ENCODE measurements at places on chromosomes 3 and 15.
A peak's percentile ranks its signal among the peaks of the same experiment; 100 is the strongest.

GRCh38 chr3:127899766-127900165 lies 15.3 kb upstream of the KBTBD12 start:
- no peak for DNase-seq

DNA sequence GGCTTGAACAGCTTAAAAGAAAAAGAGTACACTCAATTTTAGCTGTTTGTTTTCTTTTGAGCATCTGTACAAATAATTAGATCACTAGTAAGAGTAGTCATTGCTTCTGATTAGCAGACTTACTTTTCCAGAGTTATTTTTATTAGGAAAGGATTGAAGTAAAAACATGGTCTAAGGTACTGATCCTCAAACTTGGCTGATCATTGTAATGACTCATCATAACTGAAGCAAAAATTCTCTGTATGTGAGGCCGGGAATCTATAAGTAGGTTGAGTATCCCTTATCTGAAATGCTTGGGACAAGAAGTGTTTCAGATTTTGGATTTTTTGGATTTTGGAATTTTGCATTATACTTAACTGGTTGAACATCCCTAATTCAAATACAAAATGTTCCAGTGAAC lies 12.4 kb downstream of the NMD3 start:
- DNase-seq: no peak

- no peak for DNase-seq
Measured at GRCh38 chr15:50066202-50066601, 52.8 kb downstream of the ATP8B4 start.

GRCh38 chr3:2303566-2303965 lies 204.9 kb downstream of the CNTN4 start:
- peak; percentile 32 for DNase-seq

DNA sequence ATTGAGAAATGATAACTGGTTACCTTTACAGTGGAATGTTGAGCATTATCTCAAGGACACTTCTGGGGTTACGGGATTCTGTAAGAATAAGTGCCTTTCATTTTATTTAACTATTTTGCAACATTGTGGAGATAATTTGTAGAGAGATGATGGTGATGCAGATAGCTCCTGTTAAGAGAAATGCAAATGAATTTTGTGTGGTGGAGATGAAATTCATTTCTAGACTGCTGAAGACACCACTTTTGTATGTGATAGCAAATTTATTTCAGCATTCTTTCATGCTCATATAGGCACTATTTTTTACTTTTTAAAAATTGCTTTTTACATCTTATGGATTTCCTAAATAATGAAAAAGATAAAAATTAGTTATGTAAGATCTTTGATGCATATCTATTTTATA lies 463.3 kb upstream of the CBLB start:
- no peak for DNase-seq

DNA sequence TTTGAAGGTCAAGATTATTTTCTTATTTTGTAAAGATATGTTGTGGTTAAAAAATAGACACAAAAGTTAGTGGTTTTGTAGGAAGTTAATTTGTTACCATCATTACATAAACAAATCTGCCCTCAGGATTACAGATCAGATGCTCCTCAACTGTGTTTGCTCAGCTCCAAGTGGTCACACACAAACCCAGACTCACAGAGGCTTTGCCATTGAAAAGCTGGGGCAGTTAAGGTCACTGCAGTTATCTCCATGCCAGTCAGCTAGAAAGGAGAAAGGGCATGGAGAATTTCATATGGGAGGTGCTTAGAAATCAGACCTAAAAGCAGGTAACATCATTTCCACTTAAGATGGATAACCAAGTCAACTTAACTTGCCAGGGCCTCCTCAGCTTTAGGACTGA lies 825.7 kb upstream of the GBE1 start:
- DNase-seq: no peak

- DNase-seq: peak; percentile 21
Measured at GRCh38 chr3:160049565-160049964, 60.9 kb downstream of the IL12A start.

DNA sequence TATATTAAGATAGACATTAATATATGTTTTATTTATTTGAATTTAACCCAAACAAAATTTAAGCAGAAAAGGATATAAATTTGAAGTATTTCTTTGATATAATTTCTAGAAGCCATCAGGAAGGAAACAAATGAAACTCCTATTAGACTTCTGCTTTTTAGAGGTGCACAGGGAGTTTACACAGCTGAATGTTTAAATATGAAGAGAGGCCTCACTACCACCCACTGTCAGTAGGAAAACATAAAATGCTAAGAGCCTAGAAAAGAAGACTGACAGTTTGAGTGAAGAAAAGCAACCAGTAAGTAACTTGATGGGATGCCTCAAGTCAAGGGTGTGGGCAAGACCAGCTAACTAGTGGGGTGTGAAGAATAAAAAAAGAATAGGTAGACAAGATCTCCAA lies 19.7 kb downstream of the PLSCR2 start:
- no peak for DNase-seq

DNA sequence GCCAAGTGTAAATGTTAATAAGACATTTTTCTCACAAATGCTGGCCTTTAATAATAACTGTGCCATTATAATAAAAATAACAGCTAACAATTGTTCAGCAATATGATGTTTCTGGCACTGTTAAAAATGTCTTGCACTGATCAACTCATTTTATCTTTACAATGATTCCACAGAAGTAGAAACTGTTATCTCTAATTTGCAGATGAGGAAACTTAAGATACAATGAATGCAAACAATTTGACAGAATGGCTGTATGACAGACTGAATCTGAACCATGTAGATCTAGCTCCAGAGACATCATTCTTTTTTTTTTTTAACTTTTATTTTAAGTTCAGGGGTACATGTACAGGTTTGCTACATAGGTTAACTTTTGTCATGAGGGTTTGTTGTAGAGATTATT lies 755.0 kb downstream of the TBL1XR1 start:
- no peak for DNase-seq

- no peak for DNase-seq
Measured at GRCh38 chr3:24145481-24145880, 200.4 kb downstream of the NR1D2 start.

- DNase-seq: peak; percentile 57
Measured at GRCh38 chr15:40843885-40844695, at the start of gene SPINT1. SPINT1 (plus strand) TSS chr15:40844048; CDS start chr15:40844555, 507 bp downstream.

- no peak for DNase-seq
Measured at GRCh38 chr15:25541228-25541627, 102.4 kb upstream of the UBE3A start.

DNA sequence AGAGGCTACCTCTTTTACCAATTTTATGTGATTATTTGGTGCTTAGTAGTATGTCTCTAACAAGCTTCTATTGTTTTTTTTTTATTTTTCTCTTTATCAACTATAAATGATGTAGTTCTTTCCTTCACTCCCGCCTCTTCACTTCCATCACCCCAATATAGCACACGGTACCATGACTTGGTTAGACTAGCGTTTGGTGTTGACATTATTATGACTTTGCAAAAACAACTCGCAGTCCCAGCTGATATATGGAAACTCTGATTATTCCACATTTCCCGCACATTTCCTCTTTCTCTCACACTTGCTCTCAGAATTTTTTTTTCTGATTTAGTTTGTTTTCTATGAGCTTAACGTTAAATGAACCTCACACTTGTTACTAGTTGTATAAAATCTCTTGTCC lies 162.2 kb downstream of the GREM1 start:
- no peak for DNase-seq

DNA sequence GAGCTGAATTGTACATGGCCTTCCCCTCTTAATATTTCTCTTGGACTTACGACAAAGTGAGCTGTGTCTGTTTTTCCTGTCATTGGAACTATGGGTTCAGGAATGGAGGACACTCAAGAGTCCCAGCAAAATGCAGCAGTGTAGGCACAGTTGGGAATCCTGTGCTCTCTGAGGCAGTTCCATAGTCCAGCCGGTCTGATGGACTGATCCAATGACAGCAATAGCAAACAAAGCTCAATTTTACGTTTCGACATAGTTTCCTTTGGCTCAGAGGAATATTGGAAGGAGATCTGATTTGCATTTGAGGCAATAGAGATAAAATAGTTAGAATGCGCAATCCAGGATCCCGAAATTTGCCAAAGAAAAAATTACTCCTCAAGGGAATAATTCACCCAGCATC lies 276.9 kb upstream of the CNTN3 start:
- DNase-seq: no peak

DNA sequence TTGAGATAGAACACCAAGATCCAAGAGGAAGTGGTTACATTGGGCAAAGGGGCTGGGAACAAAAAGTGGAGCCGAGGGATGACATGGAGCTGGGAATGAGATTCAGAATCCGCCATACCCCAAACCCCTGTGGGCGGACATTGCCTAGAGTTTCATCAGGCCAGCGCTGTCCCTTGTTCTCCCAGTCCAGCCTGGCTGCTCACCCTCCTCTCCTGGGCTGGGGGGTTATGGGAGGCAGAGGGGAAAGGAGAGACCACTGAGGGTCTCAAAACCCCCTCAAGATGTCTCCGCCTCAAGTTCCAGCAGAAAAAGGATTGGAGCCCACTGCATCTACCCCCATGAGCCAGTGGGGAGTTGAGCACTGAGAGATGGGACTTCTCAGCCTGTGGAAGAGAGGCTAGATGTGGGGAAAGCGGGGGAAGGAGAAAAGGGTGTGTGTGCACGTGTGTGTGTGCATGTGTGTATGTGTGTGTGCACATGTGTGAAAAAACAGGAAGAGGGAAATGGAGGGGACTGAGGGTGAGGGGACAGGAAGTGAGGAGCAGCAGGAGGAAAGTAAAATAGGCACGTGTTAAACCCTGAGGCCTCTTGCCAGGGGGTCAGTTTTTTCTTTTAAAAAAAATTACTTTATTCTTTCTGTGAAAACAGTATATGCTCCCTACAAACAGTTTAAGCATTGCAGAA lies 14.3 kb downstream of the GRM2 start:
- DNase-seq: no peak

DNA sequence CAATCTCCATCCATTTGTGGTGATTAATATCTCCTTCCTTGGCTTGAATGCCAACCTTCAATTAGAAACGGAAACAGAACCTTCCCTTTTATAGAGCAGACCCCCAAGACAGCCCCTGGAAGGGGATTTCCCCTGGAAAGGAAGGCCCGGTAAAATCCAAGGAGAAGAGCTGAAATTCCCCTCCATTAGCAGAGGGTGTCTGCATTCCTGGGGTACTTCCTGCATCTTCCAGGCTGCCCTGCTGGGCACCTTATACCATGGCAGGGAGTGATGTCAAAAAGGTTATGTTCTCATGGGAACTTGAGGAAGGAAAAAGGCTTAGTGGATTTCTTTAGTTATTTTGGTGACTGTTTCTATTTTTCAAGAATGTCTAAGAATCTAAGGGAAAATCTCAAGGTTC lies 116.7 kb upstream of the NEO1 start:
- DNase-seq: no peak

DNA sequence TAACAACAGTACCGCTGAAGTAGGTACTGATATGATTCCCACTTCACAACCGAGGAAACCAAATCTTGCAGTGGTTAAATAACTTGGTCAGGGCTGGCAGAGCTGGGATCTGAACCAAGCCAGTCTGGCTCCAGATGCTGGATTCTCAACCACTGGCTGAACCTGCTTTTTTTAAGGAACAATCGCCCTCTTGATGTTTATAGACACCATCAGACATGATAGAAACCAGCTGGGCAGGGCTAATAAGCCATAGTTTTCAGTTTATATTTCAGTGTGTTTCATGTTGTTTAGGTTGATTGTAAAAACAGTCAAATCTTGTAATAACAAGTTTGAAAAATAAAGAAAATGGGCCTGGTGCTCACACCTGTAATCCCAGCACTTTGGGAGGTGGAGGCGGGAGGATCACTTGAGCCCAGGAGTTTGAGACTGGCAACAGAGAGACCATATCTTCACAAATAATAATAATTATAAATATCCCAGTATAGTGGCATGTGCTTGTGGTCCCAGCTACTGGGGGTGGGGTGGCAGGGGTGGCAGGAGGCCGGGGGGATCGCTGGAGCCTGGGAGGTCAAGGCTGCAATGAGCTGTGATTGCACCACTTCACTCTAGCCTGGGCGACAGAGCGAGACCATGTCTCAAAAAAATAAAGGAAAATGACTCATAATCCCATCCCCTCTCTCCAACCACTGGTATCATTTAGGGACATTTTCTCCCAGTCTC lies 36.7 kb downstream of the XYLB start:
- no peak for DNase-seq

DNA sequence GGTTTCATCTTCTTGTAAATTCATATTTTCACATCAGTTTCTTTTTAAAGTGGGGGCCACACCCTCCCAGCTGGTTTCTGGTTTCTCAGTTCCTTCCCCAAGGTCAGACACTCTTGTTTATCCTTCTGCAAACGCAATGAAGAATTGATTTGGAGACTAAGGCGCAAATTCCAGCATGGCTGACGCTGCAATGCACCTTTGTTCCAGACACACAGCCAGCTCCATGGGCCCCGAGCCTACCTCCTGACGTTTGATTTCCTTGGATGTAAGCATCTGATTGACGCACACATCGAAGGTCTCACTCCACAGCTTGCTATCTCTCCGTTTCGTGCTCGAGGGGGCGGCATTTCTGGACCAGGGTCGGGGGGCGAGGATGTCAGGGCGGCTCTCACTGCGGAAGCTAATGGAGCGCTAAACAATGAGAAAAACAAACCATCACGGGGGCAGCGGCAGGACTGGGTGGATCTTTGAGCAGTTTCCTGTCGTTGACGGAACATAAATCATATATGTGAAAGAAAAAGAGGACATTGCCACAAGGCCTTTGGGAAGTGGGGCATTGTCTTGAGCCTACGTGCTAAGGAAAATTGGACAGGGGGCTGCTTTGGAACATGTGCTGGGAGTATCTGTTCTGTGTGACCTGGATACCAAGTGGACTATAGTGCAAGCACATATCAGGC lies 46.9 kb downstream of the ARHGEF3 start:
- no peak for DNase-seq

GRCh38 chr3:153573481-153573880 lies 411.5 kb downstream of the RAP2B start:
- DNase-seq: no peak
